IPS DF 19.7 (cell line): ENCODE measurements at places on chromosomes 1 and 21.

DNA sequence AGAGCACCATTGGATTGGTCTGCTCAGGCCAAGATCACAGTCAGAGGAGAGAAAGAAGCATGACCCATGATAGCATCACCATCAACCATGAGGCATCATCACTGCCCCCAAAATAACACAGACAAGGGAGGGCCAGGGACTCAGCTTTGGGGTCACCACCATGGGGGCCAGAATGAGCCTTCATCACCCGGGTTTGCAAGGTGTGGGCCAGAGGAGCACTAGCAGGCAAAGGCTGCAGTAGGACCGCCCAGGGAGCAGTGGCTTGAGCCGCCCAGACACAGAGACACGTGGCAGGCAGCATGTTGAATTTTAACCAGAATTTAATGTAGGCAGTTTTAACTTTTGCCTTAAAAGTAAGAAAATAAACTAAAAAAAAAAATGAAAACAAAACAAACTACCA, 53.7 kb upstream of the TMPRSS2 start:
- DNase-seq, result no peak

GRCh38 chr1:183195142-183195574, 9.1 kb downstream of the LAMC2 start:
- DNase-seq, result no peak

DNA sequence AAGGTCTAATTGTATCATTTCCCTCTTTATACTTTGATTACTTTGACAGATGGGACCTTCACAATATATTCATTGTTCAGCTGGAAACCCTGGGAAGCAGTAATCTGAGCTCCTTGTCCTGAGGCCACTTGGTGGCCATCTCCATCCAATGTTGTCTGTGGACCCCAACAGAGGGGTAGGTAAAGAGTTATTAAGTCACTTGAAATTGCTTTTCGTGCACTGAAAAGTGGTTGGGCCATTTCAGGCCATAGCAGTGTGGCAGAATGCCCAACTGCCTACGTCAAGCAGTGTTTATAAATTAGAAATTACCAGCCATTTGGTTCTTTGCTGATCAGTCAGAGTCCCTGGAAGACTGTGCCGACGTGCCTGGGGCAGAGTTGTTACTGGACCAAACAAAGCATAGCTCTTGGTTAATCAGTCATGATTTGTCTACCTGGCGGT, 308.3 kb upstream of the USP25 start:
- DNase-seq, result no peak

DNA sequence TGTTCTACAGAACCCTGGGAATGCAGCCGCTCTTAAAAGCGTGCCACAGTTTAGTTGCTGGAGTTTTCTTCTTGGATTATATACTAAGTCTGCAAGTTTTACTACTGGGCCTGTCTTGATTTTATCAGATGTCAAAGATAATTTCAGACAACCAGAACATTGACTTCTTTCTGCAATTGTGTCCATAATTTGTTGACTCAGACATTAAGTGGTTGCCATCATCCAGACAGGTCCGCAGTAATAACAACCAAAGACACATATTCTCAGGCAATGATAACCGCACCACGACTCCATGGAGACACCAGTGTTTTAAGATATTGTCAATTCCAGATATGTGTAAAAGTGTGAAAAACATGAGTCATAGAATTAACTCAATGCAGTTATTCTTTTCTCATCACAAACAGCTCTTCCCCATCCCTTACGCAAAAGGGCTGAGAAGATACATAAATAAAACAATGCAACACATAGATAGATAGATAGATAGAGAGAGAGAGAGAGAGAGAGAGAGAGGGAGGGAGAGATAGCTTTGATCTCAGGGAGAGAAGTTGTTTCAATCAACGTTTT, 90.4 kb upstream of the FMN2 start:
- no peak for DNase-seq

- DNase-seq, result peak; percentile 50
These were observed 70.3 kb upstream of the CAMK1G start for GRCh38 chr1:209513226-209513625.

DNA sequence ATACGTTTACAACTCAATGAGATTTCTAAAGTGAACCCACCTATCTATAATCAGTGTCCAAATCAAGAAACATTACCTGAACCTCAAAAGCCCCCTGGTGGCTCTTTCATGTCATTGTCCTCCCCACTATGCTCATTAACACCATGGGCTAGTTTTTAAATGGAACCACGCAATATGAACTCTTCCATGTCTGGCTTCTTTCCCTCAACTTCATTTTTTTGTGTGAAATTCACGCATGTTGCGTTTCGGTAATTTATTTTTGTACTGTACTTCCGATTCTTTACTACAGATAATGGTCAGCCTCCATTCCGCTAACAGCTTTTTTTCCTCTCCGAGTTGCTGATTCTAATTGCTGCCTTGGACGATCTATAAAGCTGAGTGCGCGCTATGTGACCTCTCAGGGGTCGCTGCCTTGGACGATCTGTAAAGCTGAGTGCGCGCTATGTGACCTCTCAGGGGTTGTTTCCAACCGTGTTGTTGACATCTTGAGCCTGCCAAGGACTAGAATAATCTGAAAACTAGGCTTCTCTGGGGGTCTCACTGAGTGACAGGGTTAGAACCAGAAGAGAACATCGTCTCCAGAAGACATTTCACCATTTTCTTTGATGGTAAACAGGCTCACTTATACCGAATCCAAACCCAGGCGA, 1.1 kb upstream of the CACYBP start:
- peak; percentile 20 for DNase-seq

GRCh38 chr1:245814651-245815050, 659.9 kb downstream of the KIF26B start:
- no peak for DNase-seq

- no peak for DNase-seq
These were observed 517 bp downstream of the LRIG2 start for GRCh38 chr1:113073479-113073950.

GRCh38 chr1:202663131-202663530, 47.1 kb downstream of the SYT2 start:
- DNase-seq, result no peak

DNA sequence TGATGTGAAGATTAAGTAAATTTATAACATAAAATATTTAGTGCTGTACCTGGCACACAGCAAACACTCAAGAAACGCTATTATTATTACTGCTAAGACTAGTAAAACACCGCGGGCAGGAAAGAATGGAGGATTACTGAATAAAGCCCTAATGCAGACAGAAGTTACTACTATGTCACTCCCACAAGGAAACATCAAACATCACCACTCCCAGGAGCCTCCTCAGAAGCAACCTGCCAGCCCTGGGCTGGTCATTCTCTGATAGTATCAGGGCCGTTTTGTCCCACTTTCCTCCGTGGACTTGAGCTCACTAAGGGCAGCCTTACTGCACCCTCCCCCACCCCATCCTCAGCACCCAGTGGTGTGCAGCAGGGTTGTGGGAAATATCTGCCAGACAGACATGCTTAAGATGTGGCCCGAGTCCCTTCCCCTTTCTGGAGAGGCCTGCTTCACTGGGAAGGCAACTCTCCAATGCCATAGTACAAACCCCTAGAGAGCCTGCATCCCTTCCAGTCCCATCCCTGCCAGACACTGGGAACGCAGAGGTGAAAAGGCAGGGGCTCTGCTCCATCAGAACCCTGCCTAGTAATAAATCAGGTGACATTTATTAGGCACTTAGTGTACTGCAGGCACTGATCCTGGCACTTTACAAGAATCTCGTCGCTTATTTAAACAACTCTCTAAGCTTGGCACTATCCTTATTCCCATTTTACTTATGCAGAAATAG, 41.7 kb upstream of the ECE1 start:
- DNase-seq, result no peak

DNA sequence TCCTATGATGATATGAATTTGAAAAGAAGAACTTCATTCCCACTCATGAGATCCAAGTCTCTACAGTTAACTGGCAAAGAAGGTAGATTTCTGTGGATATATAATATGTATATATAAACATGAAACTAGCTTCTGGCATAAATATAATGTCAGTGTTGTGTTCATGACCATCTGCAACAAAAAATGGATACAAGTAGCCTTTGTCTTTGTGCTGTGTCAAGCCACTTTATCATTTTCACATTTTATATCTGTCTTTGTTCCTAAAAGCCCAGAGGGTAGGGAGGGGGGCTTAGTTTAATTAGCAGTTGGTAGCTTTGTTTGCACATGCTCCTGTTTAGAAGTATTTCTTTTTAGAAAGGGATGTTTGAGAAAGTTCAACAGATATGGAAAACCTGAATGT, 56.2 kb upstream of the FASLG start:
- no peak for DNase-seq

- no peak for DNase-seq
These were observed 75.8 kb downstream of the ITPKB start for GRCh38 chr1:226663327-226663704.

DNA sequence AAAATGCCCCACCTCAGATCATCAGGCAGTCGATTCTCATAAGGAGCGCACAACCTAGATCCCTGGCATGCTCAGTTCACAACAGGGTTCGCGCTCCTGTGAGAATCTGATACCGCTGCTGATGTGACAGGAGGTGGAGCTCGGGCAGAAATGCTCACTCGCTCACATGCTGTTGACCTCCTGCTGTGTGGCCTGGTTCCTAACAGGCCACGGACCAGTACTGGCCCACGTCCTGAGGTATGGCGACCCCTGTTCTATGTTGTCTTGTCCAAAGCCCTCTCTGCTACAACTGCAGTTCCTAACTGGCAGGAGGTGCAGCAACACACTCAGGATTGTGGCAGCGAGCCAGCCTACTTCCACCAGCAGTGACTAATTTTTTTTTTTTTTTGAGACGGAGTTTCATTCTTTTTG, 70.6 kb downstream of the CLSTN1 start:
- no peak for DNase-seq

DNA sequence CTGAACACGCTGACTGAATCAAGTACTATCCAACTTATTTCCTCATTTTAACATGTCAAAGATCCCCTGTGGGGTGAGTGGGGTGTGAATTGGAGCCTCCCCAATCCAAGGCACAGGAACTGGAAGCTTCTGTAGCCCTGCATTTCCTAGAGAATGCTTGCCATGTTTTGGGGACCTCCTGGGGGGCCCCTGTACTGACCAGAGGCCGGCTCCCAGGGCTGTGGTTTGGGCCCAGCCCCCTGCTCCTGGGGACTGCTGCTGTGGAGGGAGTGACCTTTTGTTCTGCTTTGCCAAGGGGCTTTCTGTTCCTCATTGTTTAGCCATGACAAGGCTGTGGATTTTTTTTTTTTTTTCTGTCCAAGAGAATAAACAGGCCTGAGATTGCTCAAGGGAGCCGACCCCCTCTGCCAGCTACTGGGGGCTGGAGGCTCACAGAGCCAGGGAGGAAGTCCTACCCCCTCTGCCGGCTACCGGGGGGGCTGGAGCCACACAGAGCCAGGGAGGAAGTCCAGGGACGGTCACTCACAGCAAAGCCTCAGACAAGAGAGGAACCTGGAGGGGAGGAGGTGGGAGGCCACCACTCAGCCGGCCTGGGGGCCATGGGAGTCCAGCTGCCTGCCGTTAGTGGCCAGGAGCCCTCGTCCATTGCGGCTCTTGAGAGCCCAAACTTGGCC, 17.4 kb downstream of the TNFRSF1B start:
- DNase-seq, result no peak

DNA sequence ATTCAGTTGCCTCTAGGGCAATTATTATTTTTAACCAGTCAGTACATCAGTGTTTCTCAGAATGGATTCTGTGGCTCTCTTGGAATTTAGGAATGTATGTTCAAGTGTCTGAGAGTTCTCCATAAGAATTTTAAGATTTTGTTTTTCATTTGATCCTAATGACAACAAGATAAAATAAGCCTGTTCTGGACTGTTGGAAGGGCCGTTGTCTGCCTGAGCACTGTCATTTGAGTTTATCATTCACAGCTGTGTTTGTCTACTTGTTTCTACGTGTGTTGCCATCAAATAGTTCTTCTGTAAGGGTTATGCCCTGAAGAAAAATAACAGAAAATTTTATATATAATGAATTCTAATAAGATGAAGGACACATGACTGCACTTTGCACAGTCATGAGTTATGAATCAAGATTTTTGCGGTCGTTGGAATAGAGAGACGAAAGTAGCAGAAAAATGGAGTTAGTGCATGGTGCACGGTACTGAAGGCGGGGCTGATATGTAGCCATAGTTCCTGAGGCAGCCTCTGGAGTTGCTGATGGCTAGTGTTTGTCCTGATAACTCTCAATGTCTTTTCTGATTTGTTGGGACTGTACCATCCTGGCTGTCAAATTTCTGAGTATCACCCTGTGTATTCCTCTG, 92.5 kb downstream of the NOS1AP start:
- DNase-seq, result no peak

DNA sequence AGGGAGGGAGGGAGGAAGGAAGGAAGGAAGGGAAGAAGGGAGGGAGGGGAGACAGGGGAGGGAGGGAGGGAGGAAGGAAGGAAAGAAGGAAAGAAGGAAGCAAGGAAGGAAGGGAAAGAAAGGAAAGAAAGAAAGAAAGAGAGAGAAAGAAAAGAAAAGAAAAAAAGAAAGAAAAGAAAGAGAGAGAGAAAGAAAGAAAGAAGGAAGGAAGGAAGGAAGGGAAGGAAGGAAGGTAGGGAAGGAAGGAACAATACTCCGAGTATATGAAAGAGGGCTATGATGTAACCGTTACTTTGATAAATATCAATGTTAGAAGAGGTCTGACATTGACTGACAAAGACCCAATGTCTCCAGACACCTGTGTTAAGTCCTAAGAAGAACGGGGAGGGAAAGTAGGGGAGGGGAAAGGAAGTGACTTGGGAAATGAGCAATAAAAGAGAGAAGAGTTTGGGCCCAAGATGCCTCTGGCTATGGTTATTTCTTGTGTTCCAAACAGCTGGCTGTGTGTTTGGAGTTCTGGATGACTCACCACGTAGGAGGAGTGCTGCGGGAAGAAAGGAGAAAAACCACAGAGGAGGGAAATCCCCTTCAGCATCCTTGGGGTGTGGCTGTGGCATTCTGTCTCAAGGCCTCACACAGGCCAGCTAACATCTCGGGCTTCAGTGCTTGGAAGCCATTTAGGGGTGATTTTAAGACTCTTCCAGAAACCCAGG, 37.0 kb upstream of the RXRG start:
- no peak for DNase-seq

DNA sequence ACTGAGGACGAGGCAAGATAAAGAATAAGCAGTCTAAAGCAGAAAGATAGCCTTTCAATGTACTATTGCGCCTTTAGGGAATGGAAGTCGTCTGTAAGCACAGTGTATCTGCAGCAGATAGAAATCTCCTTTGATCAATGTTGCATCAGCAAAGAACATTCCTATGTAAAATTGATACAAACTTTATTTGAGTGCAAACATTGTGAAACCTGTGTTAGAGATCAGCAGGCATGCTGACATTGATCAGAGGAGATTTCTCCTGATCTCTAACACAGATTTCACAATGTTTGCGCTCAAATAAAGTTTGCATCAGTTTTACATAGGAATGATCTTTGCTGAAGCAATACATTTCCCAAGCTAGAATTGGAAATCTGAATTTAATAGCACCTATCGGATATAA, 1446.8 kb downstream of the MRPL39 start:
- DNase-seq, result no peak
